Activated naive CD8-positive, alpha-beta T cell treated with anti-CD3 and anti-CD28 coated beads, Interleukin-2, amount 10 ng/mL, durations not matched to agents 7 days and 5 days (primary cell): ENCODE measurements at places on chromosomes 7 and 10.

- H3K27me3 ChIP-seq = no peaks in the 10 kb centered on the region
- no peaks in the 10 kb centered on the region for H3K4me1 ChIP-seq
- no peak overlapping the region for H3K27ac ChIP-seq
- H3K36me3 ChIP-seq = no peaks in the 10 kb centered on the region
Measured at GRCh38 chr7:122944682-122945303, 50.7 kb downstream of the TAS2R16 start.

DNA sequence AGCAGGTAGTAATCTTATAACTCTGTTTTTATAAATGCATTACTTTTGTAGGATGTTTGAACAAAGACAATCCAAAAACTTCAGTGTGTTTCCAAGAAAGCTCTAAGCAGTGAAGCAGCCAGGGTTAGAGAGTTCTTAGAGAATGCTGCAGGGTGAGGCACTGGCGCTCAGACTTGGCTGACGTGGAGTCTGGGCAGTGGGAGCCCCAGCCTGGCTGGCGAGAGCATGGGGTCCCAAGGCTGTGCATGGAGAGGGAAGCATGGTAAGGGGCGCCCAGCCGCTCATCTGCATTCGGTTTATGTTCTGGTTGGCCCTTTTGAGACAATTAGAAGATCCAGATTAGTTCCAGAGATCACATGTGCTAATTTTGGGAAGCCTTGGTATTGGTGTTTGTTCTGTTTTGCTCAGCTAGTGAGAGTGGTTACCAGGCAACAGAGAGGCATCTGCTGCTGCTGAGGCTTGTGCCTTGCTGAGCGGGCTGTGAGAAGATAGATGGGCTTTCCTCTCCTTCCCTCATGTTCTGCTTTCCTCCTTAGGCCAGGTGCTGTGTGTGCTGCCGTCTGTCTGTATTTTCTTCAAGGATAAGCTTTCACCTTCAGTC lies 10.3 kb downstream of the SUN1 start:
- no peak overlapping the region for H3K4me3 ChIP-seq
- peaks cover 2% of the 10 kb centered on the region for H3K4me1 ChIP-seq
- no peak for DNase-seq

GRCh38 chr7:111159426-111159825 lies 68.5 kb downstream of the LRRN3 start:
- H3K36me3 ChIP-seq = no peaks in the 10 kb centered on the region
- no peak overlapping the region for H3K4me3 ChIP-seq
- H3K4me1 ChIP-seq = no peaks in the 10 kb centered on the region
- H3K27me3 ChIP-seq = no peaks in the 10 kb centered on the region
- no peak for DNase-seq
- H3K27ac ChIP-seq = no peak overlapping the region

DNA sequence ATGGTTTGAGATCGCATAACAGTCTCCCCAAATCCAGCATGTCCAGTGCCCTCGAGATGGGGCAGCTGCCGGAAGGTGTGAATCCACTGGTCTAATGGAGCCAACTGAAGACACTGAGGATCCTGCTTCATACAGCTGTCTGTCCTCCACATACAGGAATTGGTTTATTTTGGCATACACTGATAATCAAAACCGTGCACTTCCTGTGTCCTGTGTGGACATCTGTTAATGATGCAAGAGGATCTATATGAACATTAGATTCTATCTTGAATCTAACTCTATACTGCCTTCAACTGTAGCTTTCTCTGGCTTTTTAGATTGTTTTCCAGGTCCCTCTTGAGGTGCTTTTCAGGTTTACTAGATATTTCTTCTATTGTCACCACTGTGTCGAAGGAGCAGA lies 3.0 kb upstream of the JAZF1 start:
- H3K36me3 ChIP-seq = peaks cover 2% of the 10 kb centered on the region
- no peak for DNase-seq
- H3K4me3 ChIP-seq = no peak overlapping the region
- H3K27ac ChIP-seq = no peak overlapping the region
- H3K27me3 ChIP-seq = peaks cover 18% of the 10 kb centered on the region

GRCh38 chr10:3926675-3927525 lies 141.9 kb upstream of the KLF6 start:
- peaks cover 31% of the 10 kb centered on the region for H3K4me1 ChIP-seq
- peak overlapping the region; percentile 44 for H3K27ac ChIP-seq
- H3K4me3 ChIP-seq = no peak overlapping the region

DNA sequence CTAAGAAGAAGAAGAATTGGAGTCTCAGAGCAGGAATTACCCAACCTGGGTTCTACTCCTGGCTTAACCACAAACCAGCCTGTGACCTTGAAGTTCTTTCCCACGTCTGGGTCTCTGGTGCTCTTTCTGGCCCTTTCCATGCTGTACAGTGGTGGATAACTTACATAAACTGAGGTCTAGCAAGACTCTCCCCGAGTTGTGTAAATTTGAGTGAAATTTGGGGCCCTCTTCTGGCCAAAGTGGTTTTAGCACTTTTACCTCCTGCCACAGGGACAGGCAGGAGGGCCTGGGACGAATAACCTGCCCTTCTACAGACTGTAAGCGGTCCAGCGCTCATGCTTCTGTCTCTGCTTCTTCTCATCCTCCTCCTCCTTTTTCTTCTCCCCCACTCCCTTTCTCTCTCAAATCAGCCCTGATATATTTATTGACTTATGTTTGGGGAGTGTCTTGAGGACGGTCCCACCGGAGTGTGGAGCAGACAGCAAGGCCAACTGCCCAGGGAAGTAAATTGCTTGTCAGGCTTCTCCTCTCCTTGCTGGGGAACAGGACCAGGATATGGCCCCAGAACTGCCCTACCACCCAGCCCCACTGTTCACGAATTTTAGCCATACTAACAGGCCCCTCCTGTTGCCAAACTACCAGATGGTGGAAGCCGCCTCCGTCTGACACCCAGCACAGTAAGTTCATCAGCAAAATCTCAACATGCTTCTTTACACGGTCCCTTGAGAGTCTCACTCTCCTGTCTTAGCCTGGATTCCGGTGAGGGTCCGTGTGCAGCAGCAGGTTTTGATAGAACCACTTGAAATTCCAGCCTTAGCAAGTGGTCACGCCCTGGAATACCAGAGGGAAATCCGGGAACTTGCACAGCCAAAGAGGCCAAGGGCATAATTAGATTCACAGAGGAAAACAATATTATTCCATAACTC lies 4.0 kb upstream of the SH3PXD2A start:
- peaks cover 3% of the 10 kb centered on the region for H3K4me1 ChIP-seq
- H3K27ac ChIP-seq = no peak overlapping the region
- H3K36me3 ChIP-seq = peaks cover 5% of the 10 kb centered on the region
- H3K4me3 ChIP-seq = no peak overlapping the region

- no peaks in the 10 kb centered on the region for H3K27me3 ChIP-seq
- peak overlapping the region; percentile 62 for H3K27ac ChIP-seq
- peaks cover 13% of the 10 kb centered on the region for H3K36me3 ChIP-seq
- no peak overlapping the region for H3K4me3 ChIP-seq
- no peak for DNase-seq
- H3K4me1 ChIP-seq = peaks cover 24% of the 10 kb centered on the region
Measured at GRCh38 chr7:100189061-100189460, 11.3 kb downstream of the STAG3 start.

GRCh38 chr7:6399351-6399750 lies 48.4 kb downstream of the DAGLB start:
- no peaks in the 10 kb centered on the region for H3K27me3 ChIP-seq
- peaks cover 15% of the 10 kb centered on the region for H3K4me1 ChIP-seq
- H3K36me3 ChIP-seq = peaks cover 25% of the 10 kb centered on the region
- no peak overlapping the region for H3K27ac ChIP-seq

- no peak overlapping the region for H3K27ac ChIP-seq
- H3K27me3 ChIP-seq = peaks cover 16% of the 10 kb centered on the region
- no peak for DNase-seq
- no peaks in the 10 kb centered on the region for H3K36me3 ChIP-seq
- H3K4me1 ChIP-seq = peaks cover 4% of the 10 kb centered on the region
- H3K4me3 ChIP-seq = no peak overlapping the region
Measured at GRCh38 chr10:59993931-59994330, 87.6 kb upstream of the CCDC6 start.

DNA sequence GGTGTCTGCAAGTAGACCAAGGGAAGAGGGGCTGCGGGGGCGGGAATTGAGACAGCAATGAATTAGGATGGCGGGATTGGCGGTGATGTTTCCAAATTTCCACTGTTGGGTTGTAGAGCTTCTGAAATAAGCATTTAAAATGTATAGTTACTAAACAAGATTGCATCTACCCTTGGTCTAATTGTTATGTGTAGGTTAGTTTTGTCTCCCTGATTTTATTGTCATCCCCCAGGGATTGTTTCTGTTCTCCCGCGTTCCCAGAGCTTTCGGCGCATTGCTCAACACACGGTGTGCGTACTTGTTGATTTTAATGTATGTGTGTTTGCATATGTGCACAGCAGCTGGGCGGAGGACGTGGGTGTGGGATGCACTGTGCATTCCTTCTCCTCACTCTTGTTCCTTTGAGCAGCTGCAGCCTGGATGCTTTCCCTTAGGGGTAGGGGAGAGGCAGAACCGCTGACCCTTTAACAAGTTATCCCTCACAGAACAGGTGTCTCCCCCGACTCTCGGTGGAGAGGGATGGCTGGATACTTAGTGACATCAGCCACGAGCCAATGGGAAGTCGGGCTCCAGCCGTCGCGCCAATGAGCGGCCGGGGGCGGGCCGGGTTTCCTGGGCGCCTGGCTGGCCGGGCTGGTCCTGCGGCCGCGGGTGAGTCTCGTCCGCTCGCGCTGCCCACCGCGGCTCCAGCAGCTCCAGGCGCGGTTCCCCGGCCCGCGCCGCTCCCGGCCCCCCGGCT lies at the start of gene TSPAN33:
Gene TSPAN33, plus strand, starts transcription at position 613 of the 739 bp plus-strand sequence. CDS start 274 bp downstream, outside the sequence.
- H3K4me3 ChIP-seq = peak within 1 kb of the TSS; percentile 93
- DNase-seq = peak; percentile 78
- no peaks in the 10 kb centered on the region for H3K36me3 ChIP-seq
- H3K4me1 ChIP-seq = peaks cover 21% of the 10 kb centered on the region
- H3K27me3 ChIP-seq = peaks cover 16% of the 10 kb centered on the region

DNA sequence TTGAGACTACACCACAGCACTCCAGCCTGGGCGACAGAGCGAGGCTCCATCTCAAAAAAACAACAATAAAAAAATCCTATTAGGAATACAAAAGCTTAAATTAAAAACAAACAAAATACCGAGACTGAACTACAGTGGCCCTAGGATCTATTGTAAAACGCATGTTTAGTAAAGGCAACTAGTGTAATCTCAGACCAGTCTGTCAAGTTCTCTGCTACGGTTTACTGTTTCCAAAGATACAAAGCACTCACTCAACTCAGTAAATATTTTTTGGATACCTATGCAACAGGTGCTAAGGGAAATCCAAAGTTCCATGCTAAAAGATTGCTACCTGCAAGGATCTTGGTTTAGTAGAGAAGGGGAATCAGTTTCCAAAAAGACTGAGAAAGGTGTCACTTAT lies 3.4 kb upstream of the MIOS start:
- H3K27me3 ChIP-seq = no peaks in the 10 kb centered on the region
- peaks cover 5% of the 10 kb centered on the region for H3K4me1 ChIP-seq
- peaks cover 2% of the 10 kb centered on the region for H3K36me3 ChIP-seq
- H3K4me3 ChIP-seq = no peak overlapping the region
- H3K27ac ChIP-seq = no peak overlapping the region

DNA sequence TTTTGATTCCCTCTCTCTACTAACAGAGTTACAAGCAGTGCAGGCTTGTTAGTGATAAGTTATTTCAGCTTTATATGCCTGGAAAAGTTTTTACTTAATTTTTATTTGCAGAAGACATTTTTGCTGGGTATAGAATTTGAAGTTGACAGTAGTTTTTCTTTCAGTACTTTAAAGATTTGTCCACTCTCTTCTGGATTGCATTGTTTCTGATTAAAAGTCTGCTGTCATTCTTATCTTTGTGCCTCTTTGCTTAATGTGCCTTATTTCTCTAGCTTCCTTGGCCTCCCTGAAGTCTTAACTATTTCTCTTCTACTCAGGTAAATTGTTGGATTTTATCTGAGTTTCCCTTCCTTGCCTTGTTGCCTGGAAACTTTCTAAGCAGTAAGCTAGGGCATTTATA lies 36.2 kb downstream of the PLCE1 start:
- no peaks in the 10 kb centered on the region for H3K36me3 ChIP-seq
- H3K27me3 ChIP-seq = no peaks in the 10 kb centered on the region
- DNase-seq = no peak
- H3K4me3 ChIP-seq = no peak overlapping the region

DNA sequence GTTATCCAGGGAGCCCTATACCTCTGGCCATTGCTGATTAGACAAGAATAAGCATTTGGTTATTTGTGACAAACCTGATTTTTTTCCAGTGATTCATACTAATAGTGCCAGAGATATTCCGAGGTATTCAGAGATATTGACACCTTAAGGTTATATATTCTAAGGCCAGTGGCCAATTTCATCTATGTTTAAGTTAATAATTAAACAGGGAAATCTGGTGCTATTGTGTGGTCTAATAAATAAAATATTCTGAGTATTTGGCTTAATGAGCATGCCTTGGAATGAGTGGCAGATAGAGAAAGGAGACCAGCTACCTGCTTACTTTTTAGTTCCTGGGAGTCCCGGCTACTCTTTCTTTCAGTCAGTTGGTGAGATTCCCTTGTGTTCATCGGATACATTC lies 38.6 kb upstream of the MEOX2 start:
- no peak overlapping the region for H3K4me3 ChIP-seq
- H3K4me1 ChIP-seq = no peaks in the 10 kb centered on the region
- no peak overlapping the region for H3K27ac ChIP-seq

DNA sequence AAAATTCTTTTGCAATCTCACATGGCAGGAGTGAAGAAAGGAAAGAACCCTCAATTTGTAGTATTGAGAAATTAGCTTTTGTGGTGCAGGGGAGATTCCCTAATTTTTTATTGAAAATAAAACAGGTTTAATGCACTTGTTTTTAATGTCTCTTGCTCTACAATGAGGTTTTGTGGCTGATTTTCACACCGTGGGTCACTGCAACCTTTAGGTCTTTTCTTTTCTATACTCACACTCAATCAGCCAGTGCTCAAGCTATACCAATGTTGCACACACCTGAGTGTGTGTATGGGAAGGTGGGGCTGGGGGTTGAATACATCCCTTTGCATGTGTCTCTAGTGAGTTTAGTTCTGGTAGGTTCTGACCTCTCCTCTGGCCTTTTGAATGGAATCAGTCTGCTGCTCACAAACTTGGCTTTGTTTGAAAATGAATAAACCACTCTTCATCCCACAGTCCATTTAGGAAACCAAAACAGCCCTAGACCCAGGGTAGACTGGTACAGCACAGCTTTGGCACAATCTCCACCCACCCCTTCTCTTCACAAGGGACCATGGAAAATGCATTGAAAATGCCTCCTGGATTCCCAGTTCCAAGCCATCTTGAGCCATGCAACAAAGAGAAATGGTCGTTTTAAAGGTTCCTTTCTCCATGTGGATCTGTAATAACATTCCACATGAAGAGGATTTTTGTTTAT lies 411.5 kb downstream of the SFMBT2 start:
- DNase-seq = no peak
- peaks cover 8% of the 10 kb centered on the region for H3K4me1 ChIP-seq
- no peak overlapping the region for H3K27ac ChIP-seq

DNA sequence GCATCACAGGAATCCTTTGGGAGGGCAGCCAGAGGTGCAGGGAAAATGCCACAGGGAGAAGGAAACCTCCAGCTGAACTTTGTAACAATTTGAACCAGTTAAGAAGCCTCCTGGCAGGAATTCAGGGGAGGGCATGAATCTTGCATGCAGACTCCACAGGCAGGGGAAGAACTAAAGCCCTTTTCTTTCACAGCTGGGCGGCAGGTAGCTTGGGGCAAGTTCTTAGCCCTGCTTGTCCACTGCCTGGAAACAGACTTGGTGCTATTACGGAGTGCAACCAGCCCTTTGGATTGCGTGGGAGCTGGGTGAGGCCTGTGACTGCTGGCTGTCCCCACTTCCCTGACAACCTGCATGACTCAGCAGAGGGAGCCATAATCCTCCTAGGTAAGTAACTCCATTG lies 51.7 kb upstream of the ADAM12 start:
- H3K27me3 ChIP-seq = no peaks in the 10 kb centered on the region
- H3K36me3 ChIP-seq = no peaks in the 10 kb centered on the region
- no peak overlapping the region for H3K27ac ChIP-seq

- H3K4me3 ChIP-seq = no peak overlapping the region
- H3K27me3 ChIP-seq = peaks cover 20% of the 10 kb centered on the region
- H3K4me1 ChIP-seq = no peaks in the 10 kb centered on the region
- no peak overlapping the region for H3K27ac ChIP-seq
- H3K36me3 ChIP-seq = no peaks in the 10 kb centered on the region
Measured at GRCh38 chr10:117000580-117000979, 4.4 kb downstream of the SHTN1 start.
